ENCODE measurements at places on chromosomes 4 and X.

- no peak for DNase-seq
Observed at GRCh38 chr4:143641361-143641760, 59.1 kb downstream of the FREM3 start.

DNA sequence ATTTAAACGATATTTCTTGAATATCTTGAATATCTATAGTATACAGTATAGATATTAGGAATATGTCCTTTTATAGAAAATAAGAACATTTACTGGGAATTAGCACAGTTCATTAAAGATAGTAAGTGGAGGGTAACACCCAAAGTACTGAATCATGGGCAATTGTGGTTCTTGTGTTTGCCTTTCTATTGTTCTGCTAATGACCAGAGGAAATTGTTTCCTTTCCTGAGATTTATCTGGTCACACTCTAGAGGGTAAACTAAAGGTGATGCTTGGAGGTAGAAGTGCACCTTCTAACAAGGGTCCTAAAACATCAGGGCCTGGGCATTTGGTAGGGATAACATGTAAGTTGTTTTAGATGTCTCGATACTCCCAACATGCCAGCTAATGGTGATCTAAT, 241.3 kb upstream of the SFRP2 start:
- no peak for DNase-seq

GRCh38 chr4:57156242-57156990, 46.2 kb upstream of the IGFBP7 start:
- DNase-seq = no peak

- no peak for DNase-seq
Observed at GRCh38 chrX:123959281-123960063, 2.0 kb upstream of the STAG2 start.

DNA sequence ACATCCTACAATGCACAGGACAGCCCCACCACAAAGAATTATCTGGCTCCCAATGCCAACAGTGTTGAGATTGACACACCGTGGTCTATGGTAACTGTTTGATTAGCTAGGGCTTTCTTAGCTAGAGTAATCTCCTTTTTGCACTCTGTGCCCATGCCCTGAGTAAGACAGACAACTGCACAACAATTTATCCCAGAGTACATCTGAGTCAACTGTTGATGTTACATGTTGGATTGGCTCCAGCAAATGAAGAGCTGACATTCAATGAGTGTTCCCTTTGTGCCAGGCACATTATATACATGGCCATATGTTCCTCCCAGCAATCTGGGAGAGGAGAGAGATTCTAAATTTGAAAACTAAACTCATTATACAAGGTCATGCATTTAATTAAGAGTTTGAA, 3.9 kb upstream of the FAM9C start:
- DNase-seq = no peak

GRCh38 chrX:120302434-120302833, 8.8 kb downstream of the TMEM255A start:
- no peak for DNase-seq

DNA sequence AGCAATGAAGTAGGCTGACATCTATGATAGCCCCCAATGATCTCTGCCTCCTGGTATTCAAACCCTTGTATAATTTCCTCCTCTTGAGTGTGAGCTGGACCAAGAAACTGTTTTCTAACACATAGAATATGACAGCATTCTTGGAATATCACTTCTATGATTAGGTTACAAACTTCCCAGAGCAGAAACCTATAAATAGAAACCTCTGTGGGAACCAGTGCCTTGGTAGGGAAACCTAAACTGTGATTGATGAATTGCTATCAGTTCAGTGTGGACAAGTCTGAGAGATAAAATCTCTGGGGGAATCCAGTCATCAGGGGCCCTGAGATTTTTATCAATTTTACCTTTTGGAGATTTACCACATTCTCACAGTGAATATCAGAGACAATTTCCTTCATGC, 756.5 kb upstream of the AGA start:
- no peak for DNase-seq

DNA sequence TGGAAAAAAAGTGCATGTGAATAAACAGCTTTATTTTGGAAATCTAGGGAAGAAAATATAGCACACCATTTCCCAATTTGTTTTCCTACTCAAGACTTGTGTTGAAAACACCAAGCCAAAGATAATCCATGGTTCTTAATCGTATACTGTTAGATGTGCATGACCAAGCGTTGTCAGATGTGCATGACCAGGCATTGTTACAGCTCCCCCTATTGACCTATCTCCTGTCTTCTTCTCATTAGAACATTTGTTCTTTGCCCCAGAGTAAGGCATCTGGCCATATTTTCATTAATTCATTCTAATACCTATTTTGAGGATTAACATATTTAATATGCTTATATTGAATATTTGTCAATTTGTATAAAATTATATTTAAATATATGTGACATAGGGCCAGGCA, 14.4 kb upstream of the VCX start:
- no peak for DNase-seq

- no peak for DNase-seq
Observed at GRCh38 chrX:16114611-16115010, 8.8 kb upstream of the GRPR start.

GRCh38 chrX:130415201-130415600, 13.4 kb downstream of the RBMX2 start:
- DNase-seq = no peak

DNA sequence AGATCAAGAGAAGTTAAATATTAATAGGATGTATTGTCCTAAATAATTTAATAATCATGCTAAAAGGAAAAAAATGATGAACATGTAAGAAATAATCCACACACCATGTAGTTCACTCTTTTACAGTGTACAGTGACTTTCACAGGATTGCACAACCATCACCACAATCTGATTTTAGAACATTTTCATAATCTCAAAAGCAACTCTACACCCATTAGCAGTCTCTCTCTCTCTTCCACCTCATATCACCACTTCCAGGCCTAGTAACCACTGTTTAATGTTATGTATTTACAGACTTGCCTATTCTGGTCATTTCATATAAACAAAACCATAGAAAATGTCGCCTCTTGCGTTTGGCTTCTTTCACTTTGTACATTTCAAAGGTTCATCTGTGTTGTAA, 153.4 kb downstream of the FSTL5 start:
- no peak for DNase-seq

- DNase-seq = no peak
Observed at GRCh38 chr4:79875344-79875899, 197.6 kb downstream of the ANTXR2 start.

- no peak for DNase-seq
Observed at GRCh38 chr4:118032691-118033090, 1.6 kb upstream of the NDST3 start.

- no peak for DNase-seq
Observed at GRCh38 chr4:100118181-100118580, 72.1 kb downstream of the DDIT4L start.

DNA sequence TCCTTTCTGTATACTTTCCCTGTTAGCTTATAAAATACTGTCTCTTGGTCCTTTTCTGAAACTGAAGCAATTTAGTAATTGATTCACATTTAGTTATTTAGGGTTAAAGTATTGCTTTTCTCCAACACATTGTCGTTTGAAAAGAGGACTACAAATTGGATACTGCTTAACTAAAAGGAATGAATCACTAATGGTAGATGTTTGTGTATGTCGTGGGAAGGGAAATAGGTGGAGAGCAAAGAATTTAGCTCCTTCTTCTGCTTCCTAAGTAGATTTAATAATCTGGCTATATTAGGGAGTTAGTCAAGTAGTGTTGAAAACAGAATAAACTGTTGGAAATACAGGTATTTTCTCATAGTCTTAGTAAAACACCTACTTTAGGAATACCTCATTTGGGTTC, 27.9 kb downstream of the SLAIN2 start:
- DNase-seq = no peak

DNA sequence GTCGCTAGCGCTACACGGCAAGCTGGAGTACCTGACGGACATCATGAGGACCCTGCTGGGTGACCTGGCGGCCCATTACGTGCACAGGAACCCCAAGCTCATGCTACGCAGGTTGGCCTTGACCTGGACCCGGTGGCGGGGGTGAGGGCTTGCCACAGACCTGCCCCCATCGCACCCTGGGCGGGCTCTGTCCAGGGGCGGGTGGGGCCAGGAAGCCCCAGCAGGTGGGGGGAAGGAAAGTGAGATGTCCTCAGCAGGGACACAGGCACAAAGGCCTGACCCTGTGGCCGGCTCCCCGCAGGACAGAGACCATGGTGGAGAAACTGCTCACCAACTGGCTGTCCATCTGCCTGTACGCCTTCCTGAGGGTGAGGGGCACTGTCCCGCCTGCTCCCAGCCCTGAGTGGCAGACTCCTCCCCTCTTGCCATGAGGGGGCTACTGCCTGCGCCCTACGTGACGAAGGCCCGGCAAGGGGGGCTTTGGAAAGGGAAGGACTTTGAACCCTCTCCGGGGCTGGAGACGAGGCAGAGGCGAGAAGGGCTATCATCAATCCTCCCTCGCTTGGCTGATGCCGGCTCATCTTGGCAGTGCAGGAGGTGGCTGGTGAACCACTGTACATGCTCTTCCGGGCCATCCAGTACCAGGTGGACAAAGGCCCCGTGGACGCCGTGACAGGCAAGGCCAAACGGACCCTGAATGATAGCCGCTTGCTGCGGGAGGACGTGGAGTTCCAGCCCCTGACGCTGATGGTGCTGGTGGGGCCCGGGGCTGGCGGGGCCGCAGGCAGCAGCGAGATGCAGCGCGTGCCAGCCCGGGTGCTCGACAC, 5.3 kb upstream of the SRPK3 start:
- no peak for DNase-seq

- DNase-seq = no peak
Observed at GRCh38 chr4:69503558-69503957, 7.9 kb upstream of the UGT2B4 start.

DNA sequence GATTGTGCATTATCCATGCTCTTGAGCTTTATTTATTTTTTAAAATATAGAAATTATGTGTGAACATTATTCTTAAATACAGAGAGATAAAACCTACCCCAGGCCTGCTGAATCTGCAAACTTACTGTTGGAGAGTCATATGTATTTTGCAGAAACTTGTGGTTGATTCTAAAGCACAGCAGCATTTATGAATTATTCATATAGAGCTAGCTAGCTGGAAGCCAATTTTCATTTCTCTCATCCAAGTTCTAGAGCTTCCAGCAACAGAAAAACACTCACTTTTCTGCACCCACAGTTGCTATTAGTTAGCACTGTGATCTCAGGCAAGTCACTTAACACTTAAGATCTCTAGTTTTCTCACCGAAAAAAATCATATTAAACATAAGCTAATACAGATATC, 479.5 kb upstream of the FAM47C start:
- no peak for DNase-seq

DNA sequence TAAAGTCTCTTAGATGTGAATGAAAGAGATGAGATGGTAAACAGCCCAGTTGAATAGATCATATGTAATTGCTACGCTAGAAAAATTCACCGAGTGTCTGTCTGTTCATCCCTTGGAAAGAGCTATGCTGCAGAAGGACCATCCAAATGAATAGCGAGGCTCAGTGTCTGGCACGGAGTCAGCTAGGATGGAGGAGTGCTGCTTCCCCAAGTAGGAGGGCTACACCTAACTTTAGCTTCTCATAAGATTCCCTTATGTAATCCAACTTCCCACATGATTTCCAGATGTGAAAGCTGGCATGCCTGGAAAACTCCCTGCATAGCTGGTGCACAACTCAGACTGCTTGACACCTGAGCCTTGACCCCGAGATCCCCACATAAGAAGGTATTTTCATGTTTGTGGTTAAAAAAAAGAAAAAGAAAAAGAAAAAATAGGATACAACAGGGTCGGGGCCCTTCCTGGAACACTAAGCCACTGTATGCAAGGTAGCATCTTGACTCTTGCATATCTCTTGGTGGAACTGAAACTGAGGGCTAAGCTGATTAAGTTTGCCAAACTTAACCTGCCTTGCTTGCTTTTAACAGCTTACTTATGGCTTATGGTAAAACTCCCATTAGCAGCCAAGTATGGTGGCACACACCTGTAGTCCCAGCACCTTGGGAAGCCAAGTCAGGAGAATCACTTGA, 82.3 kb downstream of the FREM3 start:
- no peak for DNase-seq

GRCh38 chrX:153706799-153707198, 17.4 kb downstream of the BCAP31 start:
- no peak for DNase-seq

DNA sequence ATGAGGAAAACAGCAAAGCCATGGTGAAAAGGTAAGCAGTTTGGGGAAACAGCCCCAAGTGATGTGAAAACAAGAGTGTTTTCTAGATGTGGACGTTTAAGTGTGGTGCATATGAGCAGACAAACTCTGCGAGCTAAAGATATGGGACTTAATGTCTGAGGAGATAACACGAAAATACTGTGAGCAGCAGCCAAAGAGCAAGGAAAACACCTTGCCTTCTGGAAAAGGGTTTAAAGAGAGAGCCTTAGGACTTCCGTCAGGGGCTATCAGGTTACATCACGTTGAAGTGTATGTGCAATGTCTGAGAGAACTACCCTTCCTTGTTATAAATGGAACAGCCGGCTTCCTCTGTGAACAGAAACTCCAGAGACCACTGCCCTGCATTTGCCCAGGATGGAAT, 54.2 kb downstream of the LEF1 start:
- DNase-seq = no peak

DNA sequence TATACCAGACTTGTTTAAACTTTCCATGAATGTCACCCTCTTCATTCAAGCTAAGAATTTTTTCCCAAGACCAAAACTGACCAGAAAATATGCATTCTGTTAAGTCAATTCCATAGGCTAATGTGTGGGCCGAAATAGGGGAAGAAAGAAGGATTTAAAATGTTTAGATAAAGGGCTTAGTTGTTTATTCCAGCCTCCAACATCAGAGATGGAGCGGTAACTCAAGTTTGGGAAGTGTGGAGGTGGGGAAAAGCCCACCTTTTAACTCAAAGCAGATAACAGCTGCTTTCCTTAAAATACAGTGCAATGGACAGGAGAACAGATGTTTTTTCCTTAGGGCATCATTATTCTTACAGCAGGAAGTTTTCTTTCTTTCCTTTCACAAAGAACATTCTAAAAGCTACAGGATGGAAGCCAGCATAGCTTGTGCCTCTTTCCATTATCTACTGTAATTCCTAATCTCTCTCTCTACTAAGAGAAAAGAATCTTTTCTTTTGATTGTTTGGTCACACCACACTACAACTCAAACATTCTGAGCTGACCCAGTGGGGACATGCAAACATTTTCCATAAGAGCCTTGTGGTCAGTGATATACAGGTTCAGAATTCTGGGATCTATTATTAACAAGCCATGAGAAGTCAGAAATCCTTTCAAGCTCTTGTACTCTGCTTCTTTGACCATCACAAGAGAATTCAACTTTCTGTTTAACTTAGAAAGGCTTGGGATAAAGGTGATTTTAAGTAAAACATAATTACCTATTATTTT, 101.6 kb downstream of the PDE5A start:
- no peak for DNase-seq

- DNase-seq = no peak
Observed at GRCh38 chrX:81527881-81528440, 326.1 kb downstream of the SH3BGRL start.

DNA sequence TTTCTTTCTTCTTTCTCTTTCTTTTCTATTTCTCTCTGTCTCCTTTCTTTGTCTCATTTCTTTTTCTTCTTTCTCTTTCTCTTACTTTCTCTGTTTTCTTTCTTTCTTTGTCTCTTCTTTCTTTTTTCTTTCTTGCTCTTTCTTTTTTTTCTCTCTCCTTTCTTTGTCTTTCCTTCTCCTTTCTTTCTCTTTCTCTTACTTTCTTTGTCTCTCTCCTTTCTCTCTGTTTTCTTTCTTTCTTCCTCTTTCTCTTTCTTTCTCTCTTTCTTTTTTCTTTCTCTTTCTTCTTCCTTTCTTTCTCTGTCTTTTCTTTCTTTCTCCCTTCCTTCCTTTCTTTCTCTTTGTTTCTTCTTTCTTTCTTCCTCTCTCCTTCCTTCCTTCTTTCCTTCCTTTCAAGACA, 184.8 kb downstream of the CRLF2 start:
- no peak for DNase-seq

- DNase-seq = no peak
Observed at GRCh38 chr4:34170946-34171345, 2073.4 kb downstream of the ARAP2 start.

All from stimulated activated CD4-positive, alpha-beta T cell treated with anti-CD3 and anti-CD28 coated beads, Interleukin-1b, Interleukin-23, amount 100 ng/mL, for 1 hour (primary cell).